ENCODE measurements at places on chromosomes 1 and 21.
A peak's percentile ranks its signal among the peaks of the same experiment; 100 is the strongest.

GRCh38 chr1:200345520-200345919, 64.3 kb downstream of the ZNF281 start:
- DNase-seq = no peak

DNA sequence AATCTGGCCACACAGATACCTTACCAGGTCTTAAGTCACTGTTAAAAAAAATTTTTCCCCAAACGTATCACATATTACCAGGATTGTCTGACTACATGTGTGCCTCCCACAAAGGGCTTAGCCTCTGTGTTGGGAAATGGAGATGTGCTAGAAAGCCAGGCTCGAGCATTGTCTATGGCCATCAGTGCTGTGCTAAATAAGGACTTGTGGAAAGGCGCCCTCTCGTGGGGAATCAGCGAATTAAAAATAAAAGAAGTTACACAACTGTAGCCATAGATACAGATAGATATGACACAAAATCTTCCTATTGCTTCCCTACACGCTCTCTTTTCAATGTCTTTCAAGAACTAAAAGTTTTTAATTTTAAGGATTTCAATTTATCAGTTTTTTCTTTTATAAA, 47.5 kb upstream of the CRNN start:
- peak; percentile 38 for DNase-seq

- peak; percentile 44 for DNase-seq
Observed at GRCh38 chr1:221998186-221998612, 256.3 kb upstream of the DUSP10 start.

DNA sequence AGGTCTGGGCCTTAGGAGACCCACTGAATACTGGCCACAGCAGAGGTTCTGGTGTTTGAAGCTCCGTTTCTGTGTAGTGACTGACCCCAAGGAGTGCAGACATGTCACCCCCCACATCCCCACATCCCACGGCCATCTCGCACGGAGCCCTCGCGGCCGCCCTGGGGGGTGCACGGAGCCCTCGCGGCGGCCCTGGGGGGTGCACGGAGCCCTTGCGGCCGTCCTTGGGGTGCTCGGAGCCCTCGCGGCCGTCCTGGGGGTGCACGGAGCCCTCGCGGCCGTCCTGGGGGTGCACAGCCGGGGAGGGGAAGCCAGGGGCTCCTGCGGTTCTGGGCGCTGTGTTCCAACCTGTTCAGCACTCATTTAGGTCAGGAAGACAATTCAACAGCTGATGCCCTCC, 68.4 kb downstream of the SCCPDH start:
- no peak for DNase-seq

DNA sequence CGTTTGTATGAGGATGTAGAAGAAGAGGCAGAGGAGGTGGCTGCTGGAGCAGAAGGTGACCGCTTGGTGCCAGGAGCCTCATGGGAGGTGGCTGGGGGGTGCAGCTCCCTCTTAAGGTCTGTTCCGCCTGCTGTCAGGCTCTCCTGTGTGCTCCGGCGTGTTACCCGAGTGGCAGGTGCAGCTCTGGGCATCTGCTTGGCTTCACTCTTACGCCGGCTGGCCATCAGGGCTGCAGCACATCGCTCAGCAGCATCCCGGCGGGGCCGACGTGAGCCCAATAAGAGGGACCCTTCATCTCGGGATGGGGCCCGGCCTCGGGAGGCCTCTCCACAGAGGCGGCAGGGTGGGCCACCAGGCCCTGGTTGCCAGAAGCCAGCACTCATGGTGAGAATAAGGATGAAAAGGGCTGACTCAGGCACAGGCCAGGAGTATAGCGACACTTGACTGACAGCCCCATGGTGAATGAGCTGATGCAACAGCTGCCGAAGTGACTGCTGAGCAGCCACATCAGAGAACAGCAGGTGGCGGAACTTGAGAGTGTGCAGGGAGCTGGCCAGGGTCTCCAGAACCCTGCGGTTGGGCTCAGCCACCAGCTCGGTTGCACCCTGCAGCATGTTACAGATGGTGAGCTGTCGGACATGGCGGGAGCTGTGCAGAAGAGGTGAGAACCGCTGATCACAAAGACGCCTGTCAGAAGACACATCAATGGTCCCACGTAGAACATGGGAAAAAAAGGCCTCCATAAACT, 17.5 kb downstream of the LRRC41 start:
- DNase-seq = no peak

DNA sequence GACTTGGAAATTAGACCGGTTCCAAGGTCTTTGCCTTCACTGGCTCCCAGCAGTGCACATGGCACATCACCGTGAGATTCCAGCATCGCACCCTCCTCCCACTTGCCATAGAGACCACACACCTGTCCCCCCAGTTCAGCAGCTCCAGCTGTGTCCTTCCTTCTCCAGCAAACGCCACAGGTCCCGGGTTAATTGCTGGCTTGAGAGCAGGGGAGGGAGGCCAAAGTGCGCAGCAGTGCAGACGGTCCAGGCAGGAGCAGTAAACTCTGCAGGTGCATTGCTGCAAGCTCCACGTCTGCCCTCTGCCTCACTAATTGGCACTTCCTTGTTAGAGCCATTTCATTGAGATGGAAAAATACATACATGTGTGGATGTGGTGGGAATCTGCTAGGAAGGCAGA, 65.3 kb downstream of the KLHDC7A start:
- DNase-seq = no peak

- DNase-seq = no peak
Observed at GRCh38 chr21:32317726-32318125, 19.1 kb downstream of the MRAP start.

DNA sequence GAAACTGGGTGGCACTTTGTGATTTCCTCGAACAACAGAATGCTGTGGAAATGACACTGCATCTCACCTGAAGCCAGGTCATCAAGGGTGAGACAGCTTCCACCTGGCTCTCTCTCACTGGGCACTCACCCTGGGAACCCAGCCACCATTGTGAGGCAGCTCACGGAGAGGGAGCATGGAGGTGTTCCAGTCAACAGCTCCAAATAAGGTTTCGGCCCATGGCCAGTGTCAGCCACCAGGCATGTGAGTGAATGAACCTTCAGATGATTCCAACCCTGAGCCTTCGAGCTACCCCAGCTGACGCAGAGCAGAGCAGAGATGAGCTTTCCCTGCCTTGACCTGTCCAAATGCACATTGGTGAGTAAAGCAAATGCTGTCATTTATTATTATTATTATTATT, 58.1 kb downstream of the SYDE2 start:
- DNase-seq = no peak

GRCh38 chr21:38995731-38996130, 187.5 kb downstream of the PSMG1 start:
- no peak for DNase-seq

- no peak for DNase-seq
Observed at GRCh38 chr1:10608690-10609089, 133.9 kb downstream of the PEX14 start.

GRCh38 chr1:93692983-93693591, 11.4 kb upstream of the BCAR3 start:
- DNase-seq = peak; percentile 77

- peak; percentile 70 for DNase-seq
Observed at GRCh38 chr1:178262120-178262500, 168.2 kb downstream of the RASAL2 start.

GRCh38 chr1:48967318-48967717, 190.6 kb upstream of the BEND5 start:
- DNase-seq = no peak

DNA sequence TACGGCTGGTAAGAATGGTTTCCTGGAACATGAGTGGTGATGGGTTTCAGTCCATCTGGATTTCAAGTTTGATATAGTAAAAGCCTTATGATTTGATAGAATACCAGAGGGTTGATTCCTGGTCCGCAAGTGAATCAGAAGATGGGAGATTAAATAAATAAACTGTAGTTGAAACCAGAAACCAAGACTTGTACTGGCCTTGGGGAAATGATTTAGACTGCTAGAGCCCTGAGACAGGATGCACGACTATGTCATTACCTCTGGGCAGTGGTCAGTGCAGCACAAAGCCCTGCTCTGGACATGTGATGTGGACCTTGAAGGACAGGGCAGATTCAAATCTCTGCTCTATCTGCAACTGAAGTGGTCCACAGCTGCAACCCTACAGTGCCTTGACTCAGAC, 15.6 kb upstream of the FMOD start:
- DNase-seq = no peak

GRCh38 chr21:44911384-44912157, 9.1 kb downstream of the ITGB2 start:
- peak; percentile 53 for DNase-seq

DNA sequence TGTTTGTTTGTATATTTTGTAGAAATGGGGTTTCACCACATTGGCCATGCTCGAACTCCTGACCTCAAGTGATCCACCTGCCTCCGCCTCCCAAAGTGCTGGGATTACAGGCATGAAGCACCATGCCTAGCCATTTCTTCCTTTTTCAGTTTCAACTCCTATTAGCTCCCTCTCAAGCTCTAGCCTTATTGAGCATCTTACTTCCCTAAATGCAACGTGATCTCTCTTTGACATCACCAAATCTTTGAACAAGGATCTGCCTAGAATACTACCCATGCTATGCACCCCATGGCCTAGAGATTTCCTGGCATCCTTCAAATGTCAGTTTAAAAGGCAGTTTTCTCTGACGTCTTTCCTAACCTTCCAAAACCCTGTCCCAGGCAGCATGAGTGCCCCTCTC, 91.1 kb upstream of the NR5A2 start:
- DNase-seq = no peak

DNA sequence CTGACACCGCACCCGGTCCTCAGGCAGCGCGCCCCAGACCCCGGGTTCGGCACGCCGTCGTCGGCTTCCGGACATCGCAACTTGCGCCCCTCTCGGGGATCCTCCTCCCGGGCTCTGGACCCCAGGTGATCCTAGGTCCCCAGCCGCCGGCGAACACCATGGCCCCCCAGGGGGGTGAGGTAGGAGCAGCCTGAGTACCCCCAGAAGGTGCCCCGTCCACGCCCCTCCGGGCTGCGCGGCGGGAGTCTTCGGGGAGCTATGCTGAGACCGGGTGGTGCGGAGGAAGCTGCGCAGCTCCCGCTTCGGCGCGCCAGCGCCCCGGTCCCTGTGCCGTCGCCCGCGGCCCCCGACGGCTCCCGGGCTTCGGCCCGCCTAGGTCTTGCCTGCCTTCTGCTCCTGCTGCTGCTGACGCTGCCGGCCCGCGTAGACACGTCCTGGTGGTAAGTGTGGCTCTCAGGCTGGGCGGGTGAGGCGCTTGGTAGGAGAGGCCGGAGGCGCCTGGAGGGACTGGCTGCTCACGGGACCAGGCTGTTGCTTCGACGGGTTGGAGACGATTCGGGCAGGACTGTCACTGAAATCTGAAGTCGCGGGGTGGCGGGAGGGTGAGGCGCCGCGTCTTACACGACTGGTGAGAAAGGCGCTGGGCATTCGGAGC, 367 bp downstream of the WNT2B start:
- DNase-seq = peak; percentile 61

DNA sequence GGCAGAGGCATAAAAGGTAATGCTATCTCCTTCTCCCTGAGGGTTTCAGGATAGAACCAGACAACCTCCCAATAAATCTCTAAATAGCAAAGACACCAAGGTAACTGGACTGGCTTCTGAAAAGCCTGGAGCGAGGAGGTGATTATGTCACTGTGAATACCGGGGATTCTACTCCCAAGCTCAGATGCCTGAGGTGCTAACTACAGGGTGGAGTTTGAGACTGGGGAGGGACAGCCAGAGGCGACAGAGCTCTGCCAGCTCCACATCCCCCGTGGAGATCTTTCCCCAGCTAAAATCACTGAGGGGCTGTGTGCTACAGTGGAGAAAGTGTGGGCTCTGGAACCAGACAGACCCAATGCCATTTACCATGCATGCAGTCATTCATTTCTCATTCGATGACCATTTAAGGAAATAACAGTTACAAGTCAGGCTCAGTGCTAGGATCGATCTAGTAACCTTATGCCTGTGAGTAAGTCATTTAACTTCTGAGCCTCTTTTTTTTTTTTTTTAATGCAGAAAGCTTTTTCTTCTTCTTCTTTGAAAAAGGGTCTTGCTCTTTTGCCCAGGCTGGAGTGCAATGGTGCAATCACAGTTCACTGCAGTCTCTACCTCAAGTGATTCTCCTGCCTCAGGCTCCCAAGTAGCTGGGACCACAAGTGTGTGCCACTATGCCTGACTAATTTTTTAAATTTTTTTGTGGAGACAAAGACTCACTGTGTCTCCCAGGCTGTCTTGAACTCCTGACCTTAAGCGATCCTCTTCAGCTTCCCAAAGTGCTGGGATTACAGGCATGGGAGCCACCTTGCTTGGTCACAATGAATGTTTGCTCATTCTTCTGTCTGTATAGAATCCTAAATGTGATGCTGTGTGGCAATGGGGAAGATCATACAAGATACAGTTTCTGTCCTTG, 8.1 kb upstream of the SLC45A3 start:
- no peak for DNase-seq

DNA sequence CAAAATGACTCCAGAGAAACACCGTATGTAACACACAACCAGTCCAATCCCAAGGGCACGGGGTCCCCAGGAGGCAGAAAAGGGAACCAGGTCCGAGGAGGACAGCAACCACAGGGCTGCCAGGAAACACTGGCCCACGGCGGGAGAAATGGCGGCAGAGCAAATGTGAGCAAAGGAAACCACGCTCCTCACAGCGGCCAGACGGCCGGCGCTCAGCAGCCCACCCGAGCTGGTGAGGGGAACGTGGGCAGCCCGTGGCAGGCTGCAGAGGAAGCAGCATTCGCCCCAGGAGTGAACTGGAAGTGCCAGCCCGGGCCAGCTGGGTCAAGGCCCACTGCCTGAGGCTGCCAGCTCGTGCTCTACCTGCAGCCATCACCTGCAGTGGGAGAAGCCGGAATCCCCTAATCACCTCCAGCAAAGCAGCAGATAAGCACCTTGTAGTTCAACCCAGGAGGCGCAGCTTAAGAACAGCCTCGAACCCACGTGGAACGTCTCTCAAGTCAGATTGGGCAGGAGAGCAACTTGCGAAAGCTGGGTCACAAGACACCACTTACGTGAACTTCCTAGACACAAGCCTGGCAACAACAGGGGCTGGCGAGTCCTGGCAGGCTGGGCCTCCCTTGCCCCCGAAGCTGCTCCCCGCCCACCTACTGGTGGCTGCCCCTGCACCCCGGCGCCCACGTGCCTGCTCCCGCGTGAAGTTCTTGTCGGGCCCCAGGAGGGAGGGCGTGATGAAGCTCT, 6.7 kb downstream of the SLC19A1 start:
- DNase-seq = no peak

DNA sequence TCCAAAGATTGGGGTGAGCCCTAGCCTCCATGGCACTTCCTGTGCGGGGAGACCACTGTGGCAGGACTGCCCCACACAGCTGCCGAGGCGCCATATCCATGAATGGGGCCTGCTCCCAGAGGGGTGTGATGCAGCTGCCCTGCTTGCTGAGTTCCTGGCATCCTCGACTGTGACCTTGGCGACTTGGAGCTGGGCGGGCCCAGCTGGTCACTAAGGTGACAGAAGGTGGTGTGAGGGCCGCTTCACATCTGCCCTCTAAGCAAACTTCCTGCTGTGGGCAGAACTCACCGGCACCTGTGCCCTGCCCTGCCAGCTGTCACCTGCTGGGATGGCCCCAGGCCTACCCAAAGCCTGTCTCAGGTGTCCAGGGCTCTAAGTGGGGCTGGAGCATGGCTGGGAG, 9.0 kb downstream of the TMEM61 start:
- DNase-seq = no peak

DNA sequence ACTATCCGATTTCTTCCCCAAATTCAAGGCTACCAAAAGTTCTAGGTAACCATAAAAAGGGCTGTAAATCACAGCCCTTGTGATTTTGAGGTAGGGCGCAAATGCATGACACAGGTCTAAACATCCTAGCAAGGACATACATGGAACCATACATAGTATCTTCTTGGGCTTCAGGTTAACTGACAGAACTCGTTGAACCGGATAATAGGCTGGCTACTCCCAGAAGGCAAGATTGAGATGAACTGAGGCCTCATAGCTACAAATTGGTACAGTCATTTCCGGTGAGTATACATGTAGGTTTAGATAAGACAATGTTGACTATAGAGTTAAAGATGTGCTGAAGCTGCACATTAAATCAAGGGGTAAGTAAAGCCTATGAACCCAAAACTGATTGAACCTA, 27.3 kb upstream of the TP53BP2 start:
- DNase-seq = no peak
